ENCODE measurements at places on chromosomes 6 and 20.

GRCh38 chr6:90107771-90108282, 188.8 kb downstream of the BACH2 start:
- DNase-seq: no peak

DNA sequence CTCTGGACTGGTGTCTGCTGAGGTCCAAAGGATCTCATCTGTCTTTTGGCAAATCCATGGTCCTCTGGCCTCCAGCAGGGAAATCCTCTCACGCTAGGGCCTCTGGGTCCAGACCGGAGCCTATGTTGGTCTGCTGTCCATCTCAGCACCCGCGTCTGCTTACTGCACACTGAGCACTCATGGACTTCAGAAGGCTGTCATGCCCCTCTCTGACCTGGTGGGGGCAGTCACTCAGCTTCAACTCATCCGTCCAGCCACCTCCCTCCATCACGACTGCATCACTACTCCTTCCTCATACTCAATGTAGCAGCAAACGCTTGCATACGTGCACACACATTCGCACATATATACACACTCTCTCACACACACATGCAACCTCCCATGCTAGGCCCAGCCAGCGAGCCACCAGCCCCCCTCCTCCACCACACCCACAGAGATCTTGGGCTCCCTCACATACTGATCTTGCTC, 33.3 kb downstream of the GABRR2 start:
- no peak for DNase-seq

DNA sequence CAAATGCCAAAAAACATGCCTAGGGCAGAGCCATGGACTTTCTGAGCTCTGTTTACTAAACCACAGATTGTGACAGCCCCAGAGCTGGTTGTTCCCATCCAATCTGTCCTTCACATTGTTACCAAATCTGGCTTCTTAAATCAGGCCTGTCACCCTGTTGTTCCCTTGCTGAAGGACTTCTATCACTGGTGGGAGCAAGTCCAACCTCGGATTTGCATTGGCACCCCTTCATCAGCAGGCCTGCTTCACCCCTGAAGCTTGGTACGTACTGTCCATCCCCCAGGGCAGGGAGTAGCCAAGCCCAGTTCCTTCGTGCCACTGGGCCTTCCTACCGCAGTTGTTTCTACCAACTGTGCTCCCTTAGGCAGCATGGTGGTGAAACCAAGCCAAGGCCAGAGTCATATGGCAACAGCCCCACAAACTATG, 357.3 kb upstream of the JARID2 start:
- no peak for DNase-seq

DNA sequence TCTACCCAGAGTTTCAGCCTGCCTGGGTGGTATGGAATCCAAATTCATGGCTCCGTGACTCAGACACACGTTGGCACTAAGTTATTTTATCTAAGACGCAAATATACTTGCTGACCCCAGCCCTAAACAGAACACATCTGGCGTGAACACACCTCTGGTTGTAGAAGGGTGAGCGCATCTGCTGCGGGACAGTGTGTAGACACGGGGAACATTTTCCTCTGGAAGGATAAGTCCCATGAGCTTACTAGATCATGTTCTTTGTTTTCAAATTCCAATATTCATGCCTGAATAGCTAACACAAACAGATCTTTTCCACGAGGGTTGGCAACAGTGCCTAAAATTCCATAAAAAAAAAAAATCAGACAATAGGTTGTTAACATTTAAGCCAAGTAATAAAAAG, 87.8 kb downstream of the TMEM170B start:
- no peak for DNase-seq

DNA sequence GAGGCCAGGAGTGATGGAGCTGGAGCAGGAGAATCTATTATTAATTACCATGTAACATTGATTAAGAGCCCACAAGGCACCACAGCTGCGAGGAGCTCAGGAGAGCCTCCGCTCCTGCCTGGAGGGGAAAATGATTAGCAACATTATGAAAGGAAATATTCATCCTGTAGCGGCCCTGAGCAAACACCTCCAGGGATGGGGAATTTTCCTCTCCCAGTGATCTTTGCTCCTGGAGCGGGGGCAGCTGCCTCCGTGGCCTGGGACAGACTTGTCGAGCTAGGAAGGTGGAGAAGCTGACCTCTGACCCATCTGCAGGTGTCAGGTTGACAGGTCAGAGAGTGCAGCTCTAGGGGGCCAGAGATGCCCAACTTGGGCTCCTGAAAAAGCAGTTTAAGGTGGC, 40.1 kb upstream of the SIRPA start:
- DNase-seq: no peak
